Activated CD4-positive, alpha-beta T cell treated with anti-CD3 and anti-CD28 coated beads, Interleukin-2, amount 50 U/mL, for 1 hour (primary cell): ENCODE measurements at places on chromosomes 2 and 18.

- no peak for DNase-seq
These were observed 369.8 kb downstream of the ARHGAP15 start for GRCh38 chr2:143499061-143499460.

GRCh38 chr18:57649556-57650500, 28.2 kb upstream of the NARS1 start:
- DNase-seq = no peak

GRCh38 chr2:1708476-1709334, 35.6 kb downstream of the PXDN start:
- no peak for DNase-seq

DNA sequence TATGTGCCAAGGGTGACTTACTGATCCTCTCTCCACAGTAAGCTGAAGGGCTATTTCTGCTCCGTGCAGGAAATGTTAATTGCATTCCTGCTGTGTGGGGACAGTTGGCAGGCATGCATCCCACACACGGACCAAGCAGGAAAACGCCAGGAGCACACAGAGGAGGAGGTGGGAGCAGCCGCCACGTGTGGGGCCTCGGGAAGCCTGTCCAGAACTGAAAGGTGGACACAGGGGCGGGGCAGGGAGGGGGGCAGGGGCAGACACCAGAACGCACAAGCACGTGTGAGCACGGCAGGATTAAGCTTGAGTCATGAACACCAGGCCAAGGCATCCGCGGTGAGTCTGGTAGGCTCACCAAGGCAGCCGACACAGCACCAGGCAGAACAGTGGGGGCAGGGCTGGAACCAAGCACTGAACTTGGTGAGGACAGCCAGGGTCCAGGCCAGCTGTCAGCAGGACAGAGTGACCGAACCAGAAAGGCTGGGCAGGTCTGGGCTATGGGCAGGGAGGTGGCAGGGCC, 177.1 kb downstream of the EIPR1 start:
- no peak for DNase-seq

DNA sequence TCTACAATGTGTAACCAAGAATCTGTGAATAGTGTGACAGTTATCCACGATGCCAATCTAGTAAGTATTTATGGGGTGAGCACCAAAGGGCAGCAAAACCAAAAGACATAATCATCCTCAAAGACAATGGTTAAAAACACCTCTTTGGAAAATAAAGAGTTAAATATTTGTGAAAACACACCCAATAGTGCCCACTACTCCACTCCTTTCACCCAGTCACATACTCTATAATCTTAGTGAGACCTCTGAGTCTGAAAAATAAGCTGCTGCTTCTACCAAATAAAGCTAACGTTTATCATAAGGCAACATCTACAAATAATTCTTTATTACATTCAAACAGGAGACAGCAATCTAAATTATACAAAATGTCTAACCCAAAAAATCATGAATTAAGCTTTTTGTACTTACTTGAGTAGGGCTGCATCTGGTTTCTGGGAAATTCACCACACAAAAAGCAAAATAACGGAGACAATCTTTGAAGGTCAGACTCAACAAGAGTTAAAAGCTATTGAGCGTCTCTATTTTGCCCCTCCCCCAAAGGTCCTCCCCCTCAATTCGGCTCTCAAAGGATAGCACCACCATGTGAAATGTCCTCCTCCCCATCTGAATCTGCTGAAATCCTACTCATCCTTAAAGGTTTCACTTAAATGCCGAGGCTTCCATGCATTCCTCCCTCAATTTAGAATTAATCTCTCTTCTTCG, 2.0 kb downstream of the RAPH1 start:
- DNase-seq = no peak

- DNase-seq = no peak
These were observed 594.4 kb upstream of the ID2 start for GRCh38 chr2:8087480-8087840.

- no peak for DNase-seq
These were observed 51.4 kb upstream of the SPRED2 start for GRCh38 chr2:65483763-65484162.

- no peak for DNase-seq
These were observed 95.7 kb downstream of the VAPA start for GRCh38 chr18:10009321-10010144.

- no peak for DNase-seq
These were observed 7.1 kb upstream of the CELF4 start for GRCh38 chr18:37572736-37573135.

DNA sequence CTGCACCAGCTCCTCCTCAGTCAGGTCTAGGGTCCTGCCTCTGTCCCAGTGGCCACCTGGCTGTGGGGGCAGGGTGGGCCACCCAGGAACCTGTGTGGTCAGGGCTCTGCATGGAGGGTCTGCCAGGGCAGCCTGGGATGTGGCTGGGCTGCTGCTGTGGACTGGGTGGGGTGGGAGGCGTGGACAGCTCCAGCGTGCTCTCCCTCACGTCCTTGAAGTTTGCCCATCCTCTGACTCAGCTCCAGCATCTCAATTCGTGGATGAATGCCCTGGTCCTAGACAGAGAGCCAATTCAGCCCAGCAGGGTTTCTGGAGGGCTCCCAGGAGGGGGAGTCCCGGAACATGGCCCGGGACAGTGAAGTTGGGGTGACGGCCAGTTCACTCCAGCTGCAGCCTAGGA, 64.3 kb upstream of the EPAS1 start:
- DNase-seq = no peak

DNA sequence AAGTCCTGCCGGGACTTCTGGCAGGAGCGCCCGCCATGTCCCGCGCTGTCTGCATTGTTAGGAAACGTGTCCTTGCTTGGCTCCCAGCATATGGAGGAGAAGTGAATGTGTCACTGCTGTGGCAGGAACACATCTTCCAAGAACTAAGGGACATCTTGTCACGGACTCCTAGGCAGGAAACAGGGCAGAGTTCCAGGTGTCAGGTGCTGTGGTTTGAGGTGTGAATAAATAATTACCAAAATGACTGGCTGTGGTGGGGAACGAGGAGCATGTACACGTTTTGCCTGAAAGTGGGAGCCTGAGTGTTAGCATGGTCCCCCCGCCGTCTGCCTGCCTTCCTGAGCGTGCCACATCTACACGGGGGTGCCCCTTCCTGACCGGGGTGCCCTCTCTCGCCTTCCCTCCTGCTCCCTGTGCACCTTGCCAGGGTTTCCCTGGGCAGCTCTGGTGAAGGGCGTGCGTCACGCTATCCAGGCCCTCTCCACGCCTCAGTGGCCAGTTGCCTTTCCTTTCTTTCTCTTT, 237.5 kb downstream of the LDLRAD4 start:
- no peak for DNase-seq

GRCh38 chr18:58700209-58700608, 28.9 kb downstream of the MALT1 start:
- DNase-seq = no peak

DNA sequence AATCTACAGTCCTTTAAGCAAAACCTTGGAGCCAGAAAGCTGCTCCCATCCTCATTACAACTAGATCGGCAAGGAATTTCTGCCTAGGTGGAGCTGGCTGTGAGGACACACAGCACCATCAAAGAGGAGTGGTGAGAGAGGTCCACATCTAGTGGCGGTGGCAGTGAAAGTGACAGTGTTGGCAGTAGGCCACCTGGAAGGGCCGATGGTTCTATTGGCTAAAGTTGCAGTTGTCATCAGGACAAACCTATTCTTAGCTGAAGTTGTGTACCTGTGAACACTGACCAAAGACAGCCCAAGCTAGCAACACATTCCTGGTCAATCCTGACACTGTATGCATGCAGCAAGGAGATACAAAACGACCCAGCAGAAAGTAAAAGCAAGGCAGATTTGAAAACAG, 218.1 kb upstream of the CHAC2 start:
- no peak for DNase-seq

DNA sequence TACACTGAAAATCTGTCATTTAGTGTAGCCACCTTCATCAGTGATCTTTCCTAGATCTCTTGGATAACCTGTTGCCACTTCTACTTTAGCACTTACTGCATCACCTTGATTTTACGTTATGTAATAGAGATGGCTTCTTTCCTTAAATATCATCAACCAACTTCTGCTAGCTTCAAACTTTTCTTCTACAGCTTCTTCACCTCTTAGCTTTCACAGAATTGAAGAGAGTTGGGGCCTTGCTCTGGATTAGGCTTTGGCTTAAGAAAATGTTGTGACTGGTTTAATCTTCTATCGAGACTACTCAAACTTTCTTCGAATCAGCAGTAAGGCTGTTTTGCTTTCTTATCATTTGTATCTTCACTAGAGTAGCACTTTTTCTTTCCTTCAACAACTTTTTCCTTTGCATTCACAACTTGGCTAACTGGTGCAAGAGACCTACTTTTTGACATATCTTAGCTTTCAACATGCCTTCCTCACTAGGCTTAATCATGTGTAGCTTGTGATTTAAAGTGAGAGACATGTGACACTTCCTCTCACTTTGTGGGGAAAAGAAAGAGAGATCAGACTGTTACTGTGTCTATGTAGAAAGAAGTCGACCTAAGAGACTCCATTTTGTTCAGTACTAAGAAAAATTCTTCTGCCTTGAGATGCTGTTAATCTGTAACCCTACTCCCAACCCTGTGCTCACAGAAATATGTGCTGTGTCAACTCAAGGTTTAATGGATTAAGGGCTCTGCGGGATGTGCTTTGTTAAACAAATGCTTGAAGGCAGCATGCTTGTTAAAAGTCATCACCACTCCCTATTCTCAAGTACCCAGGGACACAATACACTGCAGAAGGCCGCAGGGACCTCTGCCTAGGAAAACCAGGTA, 99.6 kb downstream of the ATL2 start:
- DNase-seq = no peak

GRCh38 chr2:5442736-5443135, 249.4 kb upstream of the SOX11 start:
- DNase-seq = no peak

- no peak for DNase-seq
These were observed 37.0 kb downstream of the SMCHD1 start for GRCh38 chr18:2692508-2692907.

DNA sequence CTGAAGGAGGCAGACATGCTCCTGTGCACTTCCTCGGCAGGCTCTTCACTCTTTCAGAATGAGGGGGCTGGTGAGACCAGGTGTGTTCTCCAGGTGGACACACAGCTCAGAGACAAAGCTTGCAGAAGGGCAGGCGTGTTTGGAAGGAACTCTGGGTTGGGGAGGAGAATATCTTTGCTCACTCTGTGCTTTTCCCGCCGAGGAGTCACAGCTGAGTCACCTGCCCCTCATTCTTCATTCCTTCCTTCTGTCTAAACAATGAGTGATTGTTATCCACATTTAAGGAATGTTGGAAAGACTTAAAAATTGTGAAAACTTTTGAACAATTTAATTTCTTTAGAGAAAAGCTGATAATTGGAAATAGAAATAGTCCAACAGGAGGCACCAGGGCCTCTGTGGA, 126.3 kb upstream of the TPO start:
- DNase-seq = no peak

GRCh38 chr18:35728676-35729075, 147.1 kb downstream of the GALNT1 start:
- DNase-seq = no peak

- no peak for DNase-seq
These were observed 703.2 kb upstream of the FSHR start for GRCh38 chr2:49857371-49858112.

DNA sequence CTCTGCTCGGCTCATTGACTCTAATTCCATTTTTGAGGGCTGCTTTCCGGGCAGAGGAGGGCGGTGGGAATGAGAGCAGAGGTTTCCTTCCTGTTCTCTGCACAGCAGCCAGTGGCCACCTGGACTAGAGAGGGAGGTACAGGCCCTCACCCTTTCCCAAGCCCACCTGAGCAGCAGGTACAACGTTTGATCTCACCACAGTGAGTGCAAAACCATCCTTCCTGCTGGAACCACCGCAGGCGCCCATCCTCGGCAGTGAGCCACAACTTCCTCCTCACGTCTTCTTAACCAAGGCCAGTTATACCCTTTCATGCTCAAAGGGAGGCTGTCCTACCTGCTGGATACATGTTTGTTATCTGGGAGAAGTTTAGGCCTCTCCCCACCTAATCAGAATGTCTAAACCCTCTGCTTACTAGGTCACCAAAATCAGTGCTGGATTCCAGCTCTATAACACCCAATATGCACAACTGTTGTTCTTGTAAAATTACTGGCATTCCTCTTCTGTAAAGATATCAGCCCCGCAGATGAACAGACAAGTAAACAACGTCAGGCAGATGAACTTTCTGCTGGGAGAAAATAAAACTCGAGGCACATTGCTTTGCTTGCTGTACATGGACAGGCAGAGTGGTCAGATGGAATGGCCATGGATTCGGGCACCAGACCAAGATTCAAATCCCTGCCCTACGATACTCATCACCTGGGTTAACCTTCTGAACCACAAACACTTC, 191.4 kb downstream of the SH3RF3 start:
- no peak for DNase-seq

DNA sequence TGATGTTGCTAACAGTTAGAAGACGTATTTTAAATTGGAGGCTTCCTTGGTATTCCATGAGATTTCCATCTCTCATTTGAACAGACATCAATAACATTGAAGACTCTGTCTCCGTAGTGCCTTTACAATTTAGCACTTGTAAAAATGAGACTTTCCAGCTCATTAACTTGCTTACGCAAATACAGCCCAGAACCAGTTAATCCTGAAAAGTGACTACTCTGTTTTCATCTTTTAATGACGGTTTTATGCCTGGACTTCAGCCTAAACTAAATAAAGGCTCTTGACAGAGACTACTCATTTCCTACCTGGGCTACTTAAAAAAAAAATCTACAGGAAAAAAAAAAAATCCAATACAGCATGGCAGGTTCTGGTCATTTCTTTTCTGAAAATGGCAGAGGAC, 148.6 kb downstream of the LRATD1 start:
- no peak for DNase-seq

DNA sequence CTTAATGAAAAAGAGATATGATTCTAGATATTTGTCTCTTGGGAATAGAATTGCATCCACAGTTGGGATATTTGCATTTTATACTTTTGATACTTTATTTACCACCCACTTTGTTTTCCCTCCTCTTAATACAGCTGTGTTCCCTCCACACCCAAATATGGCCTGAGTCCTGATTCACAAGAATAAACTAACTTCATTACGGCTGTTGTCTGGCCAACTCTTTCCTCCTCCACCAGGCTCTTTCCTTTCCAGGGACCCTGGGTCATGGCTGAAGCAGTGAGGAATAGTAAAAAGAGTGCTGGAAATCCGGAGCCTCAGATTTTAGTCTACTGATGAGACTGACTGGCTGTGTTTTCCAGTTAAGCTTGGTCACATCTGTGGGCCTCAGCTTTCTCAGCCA, 48.4 kb upstream of the STAM2 start:
- no peak for DNase-seq

- DNase-seq = no peak
These were observed 34.7 kb downstream of the PTPN18 start for GRCh38 chr2:130390460-130391057.

- DNase-seq = no peak
These were observed 1506.6 kb downstream of the LRP1B start for GRCh38 chr2:140624200-140624599.
